ENCODE measurements at places on chromosomes 2 and 18.

DNA sequence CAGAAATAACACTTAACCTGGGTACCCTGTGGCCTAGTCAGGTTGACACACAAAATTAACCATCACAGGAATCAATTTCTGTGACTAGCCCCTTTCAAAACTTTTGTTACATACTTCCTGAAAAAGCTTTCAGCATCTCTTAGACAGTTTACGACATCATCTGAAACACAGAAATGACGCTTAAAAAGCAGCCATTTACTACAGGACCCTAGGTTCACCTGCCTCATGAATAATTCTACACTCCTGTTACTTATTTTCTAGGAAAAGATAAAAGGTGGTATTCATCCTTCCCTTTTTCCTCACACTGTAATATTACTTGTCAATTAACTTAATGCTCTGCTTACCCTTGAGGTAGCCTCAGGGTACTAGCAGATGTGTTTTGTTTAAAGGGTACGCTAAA, 388.4 kb downstream of the IRS1 start:
- DNase-seq: no peak

- no peak for DNase-seq
Observed at GRCh38 chr2:36147670-36148390, 207.7 kb upstream of the CRIM1 start.

DNA sequence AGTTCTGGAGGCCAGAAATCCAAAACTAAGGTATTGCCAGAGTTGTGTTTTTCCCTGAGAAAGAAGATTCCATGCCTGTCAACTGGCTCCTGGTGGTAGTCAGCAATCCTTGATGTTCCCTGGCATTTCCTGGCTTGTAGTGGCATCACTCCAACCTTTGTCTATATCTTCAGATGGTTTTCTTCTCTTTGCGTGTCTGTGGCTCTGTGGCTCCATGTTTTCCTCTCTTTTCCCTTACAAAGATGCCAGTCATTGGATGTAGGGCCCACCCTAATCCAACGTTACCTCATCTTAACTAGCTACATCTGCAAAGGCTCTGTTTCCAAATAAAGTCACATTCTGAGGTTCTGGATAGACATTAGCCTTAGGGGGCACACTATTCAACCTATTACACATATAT, 41.8 kb downstream of the SLC14A1 start:
- DNase-seq: no peak

DNA sequence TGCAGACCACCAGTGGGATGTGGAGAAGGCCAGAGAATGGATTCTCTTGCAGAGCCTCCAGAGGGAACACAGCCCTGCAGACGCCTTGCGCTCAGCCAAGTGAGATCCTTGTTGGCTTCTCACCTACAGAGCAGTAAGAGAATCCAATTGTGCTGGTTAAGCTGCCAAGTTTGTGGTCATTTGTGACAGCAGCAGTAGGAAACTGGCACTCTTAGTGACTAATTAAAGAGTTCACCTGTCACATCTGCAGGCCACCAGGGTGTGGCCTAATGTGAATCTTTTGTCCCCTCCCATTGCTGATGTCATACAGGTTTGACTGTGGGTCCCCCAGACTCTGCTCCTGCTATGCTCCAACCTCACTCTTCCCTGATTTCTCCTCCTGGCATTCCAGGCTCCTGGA, 235.9 kb downstream of the TFCP2L1 start:
- DNase-seq: no peak

GRCh38 chr2:170106102-170106840, 71.7 kb upstream of the MYO3B start:
- no peak for DNase-seq

DNA sequence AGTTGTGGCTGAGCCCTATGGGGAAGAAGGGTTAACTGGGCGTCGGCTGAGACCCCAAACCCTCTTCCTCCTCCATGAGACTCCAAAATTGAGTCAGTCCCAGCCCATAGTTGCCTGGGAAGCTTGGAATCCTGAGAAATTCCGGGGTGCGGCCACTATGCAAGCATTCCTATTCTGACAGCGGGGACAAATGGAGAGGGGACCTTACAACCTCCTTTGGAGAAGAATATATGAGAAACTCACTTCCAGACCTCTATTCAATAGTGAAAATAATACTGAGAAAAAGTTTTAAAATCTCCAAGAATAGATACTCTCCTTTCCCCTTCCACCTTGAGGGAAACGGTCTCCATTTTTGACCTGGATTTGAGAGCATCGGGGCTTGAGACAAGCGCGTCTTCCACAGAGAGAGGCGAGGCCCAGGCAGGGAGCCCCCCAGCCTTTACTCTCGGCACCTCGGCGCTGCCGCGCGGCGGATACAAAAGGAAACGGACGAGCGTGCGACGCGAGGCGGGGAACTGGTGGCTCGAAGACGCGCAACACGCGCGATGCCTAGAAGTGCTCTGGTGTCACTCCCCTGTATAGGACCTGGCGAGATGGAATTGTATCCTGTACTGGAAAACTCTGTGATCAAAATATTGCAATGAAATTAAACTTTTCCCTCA, 11.1 kb downstream of the NR4A2 start:
- no peak for DNase-seq

DNA sequence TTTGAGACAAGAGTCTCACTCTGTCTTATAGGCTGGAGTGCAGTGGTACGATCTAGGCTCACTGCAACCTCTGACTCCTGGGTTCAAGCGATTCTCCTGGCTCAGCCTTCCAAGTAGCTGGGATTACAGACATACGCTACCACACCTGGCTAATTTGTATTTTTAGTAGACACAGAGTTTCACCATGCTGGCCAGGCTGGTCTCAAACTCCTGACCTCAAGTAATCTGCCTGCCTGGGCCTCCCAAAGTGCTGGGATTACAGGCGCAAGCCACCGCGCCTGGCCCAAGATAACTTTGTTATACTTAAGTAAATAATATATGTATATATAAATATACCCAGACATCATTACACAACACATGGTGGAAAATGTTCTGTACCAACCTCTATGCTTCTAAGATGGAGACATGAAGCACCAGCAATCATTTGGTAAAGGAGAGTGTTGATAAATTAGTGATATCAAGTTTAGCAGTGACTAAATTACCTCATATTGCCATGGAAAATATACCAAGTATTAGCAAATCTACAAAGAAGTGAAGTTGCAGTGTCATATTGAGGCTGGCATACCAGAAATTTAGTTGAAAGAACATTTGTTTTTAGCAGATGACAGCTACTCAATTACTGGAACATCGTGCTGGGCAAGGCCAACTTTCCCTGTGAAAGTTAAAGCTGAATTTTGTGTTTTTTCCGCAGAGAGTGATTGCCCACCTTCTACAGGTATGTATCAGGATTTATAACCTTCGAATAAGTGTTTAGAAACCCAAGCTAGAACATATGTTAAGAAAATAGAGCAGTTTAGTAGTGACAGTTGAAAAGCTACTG, 177.7 kb downstream of the MYCN start:
- DNase-seq: no peak

- DNase-seq: no peak
Observed at GRCh38 chr2:196123679-196124373, 47.6 kb downstream of the STK17B start.

GRCh38 chr2:191150230-191150599, 579 bp downstream of the STAT4 start:
- DNase-seq: no peak

- no peak for DNase-seq
Observed at GRCh38 chr2:176104316-176105077, 2.6 kb upstream of the HOXD11 start.

- DNase-seq: no peak
Observed at GRCh38 chr2:58377181-58377580, 136.1 kb upstream of the FANCL start.

DNA sequence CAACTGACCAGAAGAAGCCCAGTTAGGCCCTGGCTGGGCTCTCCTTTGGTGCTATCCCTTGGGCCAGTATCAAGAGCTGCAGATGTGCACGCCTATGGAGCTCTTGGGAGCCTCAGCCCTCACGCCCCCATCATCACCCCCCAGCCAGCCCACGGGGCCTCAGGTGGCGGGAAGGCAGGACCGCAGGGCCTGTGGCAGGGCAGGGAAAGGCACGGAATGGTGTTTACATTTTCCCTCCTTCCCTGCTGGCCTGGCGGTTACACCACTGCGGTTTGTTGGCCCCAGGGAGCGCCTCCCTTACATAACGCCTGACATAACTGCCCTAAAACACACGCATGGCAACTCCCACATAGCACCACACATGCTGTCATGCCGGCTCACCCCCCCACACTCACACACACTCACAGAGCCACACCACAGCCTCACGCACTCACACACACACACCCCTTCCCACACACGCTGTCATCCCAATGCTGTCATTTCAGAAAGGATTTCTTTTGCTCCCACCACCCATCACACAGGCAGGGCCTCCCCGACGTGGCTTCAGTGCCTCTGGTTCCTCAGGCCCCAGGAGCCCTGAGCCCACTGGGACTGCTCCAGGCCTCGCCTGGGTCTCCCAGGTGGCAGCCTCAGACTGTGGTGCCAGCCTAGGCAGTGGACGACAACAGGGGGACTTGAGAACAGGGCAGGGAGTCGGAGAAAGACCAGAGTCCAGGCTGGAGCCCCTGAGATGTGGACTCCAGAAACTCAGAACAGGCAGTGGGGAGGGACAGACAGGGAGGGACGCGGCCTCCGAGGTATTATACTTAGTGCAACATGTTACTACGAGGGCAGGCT, 15.7 kb downstream of the ZFP36L2 start:
- peak; percentile 95 for DNase-seq

GRCh38 chr2:28084564-28084963, 194.0 kb downstream of the BABAM2 start:
- no peak for DNase-seq

GRCh38 chr2:239557516-239557915, 156.7 kb upstream of the HDAC4 start:
- DNase-seq: no peak

GRCh38 chr18:43893001-43893637, 615.8 kb upstream of the SYT4 start:
- no peak for DNase-seq

DNA sequence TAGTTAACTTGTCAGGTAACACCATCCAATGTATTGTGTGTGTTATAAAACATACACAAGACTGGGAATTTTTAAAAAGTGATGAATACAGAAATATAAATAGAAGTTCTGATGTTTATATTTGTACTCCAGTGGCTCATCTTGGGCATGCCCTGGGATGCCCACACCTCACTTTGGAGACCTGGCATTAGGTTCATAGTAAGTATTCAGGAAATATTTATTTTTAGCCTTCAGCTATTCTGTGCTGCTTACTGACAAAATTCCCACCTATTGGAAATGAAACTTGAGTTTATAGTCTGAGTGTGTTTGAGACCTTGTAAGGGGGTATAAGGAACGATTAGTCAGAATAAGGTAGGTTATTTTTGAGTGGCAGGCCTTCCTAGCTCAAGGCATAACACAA, 67.5 kb downstream of the MYO1B start:
- no peak for DNase-seq

DNA sequence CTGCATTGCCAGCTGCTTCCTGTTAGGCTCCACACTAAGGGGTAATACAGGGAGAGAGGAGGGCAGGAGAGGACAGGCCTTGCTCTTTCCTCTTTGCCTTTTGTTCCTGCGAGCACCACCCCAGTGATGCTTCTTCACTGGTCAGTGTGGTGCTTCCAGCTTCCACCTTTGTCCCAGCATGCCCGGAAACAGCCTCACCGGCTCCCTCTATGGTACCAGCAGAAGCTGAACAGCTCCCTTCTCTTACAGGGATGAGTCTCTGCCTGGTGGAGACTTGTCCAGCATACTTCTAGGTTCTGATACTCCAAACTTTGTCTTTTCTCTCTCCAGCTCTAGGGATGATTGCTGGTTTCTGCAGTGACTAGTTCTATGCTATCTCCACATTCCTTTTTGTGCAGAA, 413.3 kb downstream of the TSN start:
- DNase-seq: no peak

- DNase-seq: no peak
Observed at GRCh38 chr2:234467289-234467688, 29.6 kb downstream of the ARL4C start.

DNA sequence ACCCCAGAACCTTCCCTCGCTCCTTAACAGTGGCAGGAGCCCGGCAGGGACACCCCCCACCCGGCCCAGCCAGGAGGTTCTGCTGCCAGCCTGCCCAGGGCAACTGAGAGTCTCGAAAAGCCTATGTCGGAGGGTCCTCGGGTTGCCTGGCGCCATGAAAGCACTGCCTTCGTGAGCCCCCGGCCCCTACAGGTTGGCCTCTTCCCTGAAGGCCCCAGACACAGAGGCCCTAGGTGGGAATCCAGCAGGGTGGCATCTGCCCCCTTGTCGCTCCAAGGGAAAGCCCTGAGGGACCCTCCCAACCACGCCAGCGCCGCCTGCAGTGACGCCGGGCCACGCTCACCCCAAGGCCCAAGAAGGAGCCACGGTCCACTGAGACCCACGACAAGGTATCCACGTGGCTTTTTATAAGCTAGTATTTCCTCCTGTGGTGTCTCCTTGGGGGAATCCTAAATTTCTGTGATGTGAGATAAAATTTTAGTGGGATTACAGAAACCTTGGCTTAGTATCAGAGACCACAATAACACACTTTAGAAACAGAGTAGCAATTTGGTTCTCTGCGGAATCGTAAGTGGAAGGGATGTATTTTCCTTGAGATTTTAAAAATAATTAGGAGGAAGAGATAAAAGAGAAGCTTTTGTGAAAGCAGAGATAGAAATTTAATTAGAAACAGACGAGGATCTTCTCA, 138.9 kb downstream of the HDAC4 start:
- DNase-seq: no peak

- no peak for DNase-seq
Observed at GRCh38 chr2:124563426-124563825, 538.3 kb downstream of the CNTNAP5 start.

DNA sequence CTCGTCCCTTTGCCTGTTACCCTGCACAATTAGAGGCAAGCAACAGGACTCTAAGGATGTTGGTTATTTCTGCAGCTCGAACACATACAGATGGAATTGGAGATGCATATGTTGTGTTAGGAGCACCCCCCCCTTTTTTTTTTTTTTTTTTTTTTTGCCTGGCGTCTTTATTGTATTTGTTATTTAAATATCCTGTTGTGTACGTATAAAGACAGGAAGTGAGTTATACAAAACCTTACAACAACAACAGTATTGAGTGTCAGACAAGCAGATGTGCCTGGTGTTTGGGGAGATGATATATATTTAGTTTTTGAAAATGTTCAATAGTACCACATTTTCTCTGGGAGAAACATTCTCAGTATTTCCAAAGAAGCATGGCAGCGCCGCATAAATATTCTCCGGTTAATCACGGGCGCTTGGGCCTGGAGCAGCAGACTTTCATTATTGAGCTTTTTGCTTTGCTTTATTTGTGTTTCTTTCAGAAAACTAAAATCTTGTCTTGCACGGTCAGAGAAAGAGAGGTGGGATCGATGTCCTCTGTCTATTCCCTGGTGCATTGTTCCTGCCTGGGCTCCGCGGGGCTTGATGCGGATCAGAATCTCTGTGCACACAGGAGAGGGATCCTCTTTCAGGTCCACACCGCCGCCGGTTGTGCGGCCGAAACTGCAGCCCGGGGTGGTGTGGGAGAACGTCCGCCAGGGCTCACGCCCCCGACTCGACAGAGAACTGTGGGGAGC, 23.2 kb upstream of the ZNF516 start:
- peak; percentile 57 for DNase-seq

DNA sequence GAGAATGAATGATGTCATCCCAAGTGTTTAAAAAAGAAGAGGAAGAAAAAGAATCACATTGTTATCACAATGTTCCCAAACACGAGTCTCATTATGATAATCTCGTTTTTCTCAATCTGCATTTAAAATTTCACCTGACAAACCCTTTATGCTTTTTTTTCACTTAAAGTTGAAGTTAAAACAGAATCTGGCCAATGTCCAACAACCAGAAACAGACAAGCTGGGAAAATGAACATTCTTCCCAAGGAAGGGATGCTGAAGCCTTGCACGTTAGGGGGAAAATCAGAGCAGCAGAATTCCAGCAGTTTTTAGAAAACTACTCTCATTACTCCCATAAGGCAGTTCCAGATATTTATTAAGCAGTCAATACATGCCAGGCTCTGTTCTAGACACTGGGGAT, 245.3 kb downstream of the TMEM182 start:
- no peak for DNase-seq

All from inflammatory macrophage (primary cell).